Stimulated activated CD4-positive, alpha-beta T cell treated with anti-CD3 and anti-CD28 coated beads, Interleukin-4, amount 100 ng/mL, for 24 hours (primary cell): ENCODE measurements at places on chromosomes 12 and 14.

GRCh38 chr14:34926552-34926951 lies 51.4 kb upstream of the BAZ1A start:
- no peak for DNase-seq

DNA sequence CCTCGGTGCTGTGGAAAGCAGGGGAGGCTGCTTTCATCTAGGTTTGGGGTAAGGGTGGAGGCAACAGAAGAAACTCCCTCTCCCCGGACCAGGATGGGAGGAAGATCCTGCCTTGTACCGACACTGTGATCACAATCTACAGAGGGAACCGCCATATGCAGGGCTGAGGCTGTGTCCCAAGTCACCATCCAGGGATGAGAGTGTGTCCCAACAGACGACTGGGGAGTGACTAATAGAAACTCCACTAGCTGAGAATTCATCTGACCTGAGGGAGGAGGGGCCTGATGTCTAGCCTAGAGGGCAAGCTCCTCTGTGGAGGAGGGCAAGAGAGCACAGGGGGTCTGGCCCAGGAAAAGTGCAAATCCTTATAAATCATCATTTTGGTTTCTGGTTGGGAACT lies 172.4 kb downstream of the CALM1 start:
- DNase-seq: no peak

GRCh38 chr12:132182711-132183365 lies 38.6 kb downstream of the NOC4L start:
- no peak for DNase-seq

DNA sequence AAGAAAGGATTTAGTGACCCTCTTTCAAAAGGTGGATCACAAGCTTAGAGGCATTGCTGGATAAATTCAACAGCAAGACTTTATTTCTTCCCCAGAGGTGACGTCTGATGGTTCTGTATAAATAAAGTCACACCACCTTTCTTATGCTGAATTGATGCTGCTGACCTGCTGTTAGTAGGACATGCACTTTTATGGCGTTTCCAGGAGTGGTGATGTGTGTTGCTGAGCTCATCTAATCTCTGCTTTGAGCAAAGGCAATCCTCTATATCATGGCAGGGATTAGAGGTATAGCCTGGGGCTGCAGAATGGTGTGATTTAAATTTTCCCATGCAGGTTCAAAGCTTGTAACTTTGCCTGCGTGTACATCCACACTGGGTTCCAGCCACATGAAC lies 94.9 kb downstream of the ETV6 start:
- no peak for DNase-seq

GRCh38 chr12:48292040-48292439 lies 58.7 kb downstream of the ZNF641 start:
- DNase-seq: no peak

DNA sequence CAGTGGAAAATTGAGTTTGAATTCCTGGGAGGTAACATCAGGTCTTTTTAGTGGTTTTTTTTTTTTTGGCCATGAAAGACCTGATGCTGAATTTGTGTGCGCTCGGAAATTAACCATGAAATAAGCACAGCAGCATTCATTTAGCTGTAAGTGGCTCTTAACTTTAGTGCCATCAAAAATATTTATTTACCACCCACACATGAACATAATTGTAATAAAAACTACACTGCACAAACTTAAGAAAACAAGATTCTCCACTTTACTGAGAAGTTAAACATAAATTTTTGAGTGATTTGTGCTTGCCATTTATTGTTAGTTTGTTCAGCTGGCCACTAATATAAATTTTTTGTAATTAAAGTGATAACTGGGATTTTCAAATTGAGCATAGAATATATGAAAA lies 2.4 kb downstream of the SLC41A2 start:
- DNase-seq: no peak

GRCh38 chr14:53610947-53611346 lies 345.7 kb downstream of the BMP4 start:
- no peak for DNase-seq

- DNase-seq: no peak
Observed at GRCh38 chr12:91133871-91134270, 22.6 kb upstream of the LUM start.

GRCh38 chr12:131943389-131943788 lies 6.4 kb upstream of the EP400 start:
- no peak for DNase-seq

GRCh38 chr14:78081245-78081644 lies 88.9 kb upstream of the NRXN3 start:
- no peak for DNase-seq

- no peak for DNase-seq
Observed at GRCh38 chr12:26748412-26748740, 84.6 kb downstream of the ITPR2 start.

DNA sequence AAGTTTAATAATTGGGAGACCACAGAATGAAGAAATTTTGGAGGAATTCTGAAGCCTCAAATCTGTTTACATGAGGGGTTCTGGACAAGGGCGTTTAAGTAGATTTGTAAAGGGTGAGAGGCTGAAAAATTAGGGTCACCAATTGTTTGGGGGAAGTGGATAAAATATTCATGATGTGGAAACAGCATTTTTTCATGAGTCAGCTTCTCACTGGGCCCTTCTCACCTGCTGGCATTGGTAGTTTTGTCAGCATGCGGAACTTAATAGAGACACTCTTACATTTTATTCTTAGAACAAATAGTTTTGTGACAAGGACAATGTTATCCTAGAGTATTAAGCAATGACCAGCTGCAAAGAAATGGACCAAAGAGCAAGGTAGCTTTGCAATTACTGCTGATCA lies 634.4 kb downstream of the LRFN5 start:
- DNase-seq: no peak

DNA sequence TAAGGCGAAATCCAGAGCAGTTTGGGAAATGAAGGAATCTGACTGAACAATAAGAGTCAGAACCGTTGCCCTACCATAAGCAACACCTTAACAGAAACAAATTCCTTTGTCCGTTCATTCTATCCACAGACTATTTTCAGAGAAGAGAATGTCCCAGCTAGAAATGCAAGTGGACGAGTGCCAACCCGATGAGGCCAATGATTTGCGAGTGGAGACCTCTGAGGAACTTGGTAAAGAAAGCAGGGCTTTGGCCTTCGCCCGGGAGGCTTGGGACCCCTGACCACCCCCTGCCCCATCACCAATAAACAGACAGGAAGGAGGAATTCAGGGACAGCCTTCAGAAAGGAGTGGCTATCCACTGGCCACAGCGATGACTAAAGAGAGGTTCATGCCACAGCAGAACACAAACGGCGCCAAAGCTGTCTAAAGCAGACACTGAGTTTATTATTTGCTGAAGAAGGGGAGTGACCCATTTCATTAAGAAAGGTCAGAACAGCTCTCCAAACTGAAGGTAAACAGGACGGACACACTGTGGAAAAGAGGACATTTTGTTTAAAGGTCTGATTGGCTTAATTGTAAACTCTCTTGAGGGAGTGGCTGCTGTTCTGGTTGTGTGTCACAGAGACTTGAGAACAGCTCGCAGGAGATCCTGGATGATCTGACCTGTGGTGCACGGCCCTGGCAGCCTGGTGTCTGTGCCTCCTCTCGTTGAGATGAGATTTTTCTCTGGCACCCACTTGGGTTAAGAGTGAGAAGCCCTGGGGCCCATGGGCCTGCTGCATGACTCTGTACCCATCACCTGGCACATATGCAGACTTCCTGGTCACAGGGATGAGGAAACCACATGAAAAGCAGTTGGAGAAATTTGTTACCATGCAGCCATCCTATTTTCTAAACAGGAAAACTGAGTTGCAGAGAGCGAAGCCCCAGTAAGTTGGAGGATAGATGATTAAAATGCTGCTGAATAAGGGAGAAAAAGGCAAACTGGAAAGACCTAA lies 142.0 kb upstream of the PZP start:
- DNase-seq: no peak

- no peak for DNase-seq
Observed at GRCh38 chr14:51879170-51879569, 18.8 kb downstream of the GNG2 start.

DNA sequence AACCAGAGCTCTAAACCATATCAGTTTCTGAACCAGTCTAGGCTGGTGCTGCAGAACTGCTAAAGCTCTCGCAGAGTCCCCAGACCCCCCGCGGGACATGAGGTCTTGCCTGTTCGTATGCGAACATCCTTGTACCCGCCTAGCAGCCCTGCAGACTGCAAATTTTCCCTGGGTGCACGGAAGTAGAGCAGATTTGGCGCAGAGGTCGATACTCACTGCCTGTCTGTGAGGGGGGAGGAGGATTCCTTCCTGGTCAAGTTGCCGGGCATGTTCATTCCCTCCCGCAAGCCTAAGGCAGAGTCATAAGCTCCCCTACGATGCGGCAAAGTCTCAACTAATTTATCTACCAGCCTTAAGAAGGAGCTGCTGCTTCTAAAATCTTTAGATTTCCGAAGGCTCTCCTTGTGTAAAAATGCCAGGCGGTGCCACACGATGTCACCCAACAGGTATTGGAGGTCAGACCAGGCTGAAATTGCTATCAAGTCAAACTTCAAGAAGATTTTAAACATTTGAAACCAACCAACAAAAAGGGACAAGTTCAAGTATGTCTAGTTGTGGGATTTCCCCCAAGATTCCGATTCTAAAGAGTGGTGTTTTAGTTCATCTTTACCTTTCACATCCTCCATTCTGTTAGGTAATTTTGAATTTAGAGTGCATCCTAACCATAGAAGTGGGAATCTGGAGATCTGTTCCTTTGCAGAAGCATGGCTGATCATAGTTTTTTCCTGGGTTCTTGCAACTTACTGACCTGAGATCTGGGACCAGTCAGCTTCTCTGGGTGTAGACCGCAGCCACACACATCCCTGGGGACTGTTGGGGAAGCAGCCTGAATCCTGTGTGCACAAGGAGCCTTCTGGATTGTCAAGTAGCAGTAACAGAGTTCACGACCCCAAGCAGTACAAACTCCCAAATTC lies 1.6 kb upstream of the PAX9 start:
- DNase-seq: no peak

DNA sequence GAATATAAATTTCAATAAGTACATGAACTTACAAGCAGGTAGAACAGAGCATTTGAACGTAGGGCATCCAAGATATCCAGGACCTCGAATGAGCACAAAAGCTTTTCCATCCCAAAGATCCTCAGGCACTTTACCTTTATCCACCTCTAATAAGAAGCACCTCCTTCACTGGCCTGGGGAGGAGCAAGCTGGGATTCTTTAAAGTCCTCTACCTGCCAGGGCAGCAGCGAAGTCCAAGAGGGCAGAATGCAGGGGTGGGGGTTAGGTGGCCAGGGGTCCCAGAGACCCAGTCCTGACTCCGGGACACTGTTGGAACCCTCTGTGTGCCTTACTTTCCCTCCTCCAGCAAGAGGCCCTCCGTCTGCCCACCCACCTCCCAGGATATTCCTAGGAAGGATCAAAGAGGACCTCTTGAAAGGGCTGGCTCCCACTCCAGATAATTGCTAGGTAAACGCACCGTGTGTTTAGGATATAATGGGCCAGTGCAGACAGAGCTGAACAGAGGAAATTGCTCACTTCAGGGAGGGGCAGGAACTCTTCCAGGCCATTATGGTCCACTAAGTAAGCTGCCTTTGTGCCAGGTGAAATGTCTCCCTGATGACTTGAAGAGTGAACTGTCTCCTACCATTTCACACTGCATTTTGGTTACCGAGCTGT lies 68.1 kb downstream of the TTC9 start:
- no peak for DNase-seq

DNA sequence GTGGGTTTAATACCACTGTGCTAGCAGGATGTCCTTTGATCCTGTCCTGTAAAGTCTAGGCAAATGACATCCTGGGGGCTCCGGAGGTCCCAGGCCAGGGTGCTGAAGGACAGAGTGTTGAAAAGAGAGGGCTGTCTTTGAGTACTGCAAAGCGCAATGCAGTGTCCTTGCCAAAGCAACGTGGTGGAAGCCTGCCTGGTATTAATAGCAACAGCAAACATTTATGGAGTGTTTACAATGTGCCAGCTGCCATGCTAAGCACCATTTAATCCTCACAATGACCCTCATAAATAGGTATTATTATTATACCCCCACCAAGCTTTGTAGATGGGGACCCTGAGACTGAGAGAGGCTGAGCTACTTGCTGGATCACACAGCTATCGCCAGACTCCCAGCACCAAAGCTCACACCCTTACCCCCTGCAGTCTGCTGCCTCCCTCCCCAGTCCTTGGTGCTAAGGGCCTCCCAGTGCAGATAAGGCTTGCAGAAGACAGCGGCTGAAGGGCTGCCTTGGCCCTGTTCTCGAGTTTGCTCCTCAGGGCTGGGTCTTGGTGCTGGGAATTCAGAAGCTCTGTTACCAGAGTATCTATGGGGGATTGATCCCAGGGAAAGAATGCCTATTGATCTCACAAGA lies 427.7 kb downstream of the FUT8 start:
- no peak for DNase-seq

- no peak for DNase-seq
Observed at GRCh38 chr12:17016116-17016864, 410.3 kb upstream of the LMO3 start.

GRCh38 chr12:46503637-46504175 lies 131.1 kb upstream of the SLC38A2 start:
- DNase-seq: no peak

GRCh38 chr14:88179716-88180115 lies 143.4 kb downstream of the KCNK10 start:
- no peak for DNase-seq

DNA sequence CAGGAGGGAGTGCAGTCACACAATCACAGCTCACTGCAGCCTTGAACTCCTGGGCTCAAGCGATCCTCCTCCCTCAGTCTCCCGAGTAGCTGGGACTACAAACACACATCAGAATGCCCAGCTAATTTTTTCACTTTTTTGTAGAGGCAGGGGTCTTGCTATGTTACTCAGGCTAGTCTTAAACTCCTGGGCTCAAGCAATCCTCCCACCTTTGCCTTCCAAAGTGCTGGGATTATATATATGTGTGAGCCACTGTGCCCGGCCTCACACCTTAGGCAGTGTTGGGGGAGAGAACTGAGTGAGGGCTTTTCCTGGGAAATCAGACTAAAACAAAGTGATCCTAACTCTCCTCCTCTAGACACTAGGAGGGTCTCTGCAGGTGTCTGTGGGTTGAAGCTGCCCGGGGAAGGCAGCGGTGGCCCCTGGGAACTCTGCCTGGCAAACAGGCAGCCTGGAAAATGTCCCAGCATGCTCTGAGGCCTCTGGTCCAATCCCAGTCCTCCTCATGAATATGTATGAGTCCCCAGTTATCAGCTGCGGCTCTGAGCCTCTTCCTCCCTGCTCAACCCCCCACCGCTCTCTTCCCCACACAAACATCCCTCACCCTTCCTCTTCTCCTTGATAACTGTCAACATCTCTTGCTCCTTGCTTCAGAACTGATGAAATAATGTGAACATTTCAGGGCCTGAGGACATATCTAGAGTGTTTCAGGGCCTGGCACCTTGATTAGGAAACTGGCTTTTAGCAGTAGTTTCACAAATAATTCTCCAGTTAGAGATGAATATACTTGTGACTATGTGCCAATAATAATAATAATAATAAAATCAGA lies 7.9 kb upstream of the NAA25 start:
- DNase-seq: no peak

GRCh38 chr12:27619308-27619707 lies 76.9 kb upstream of the REP15 start:
- DNase-seq: peak; percentile 9

DNA sequence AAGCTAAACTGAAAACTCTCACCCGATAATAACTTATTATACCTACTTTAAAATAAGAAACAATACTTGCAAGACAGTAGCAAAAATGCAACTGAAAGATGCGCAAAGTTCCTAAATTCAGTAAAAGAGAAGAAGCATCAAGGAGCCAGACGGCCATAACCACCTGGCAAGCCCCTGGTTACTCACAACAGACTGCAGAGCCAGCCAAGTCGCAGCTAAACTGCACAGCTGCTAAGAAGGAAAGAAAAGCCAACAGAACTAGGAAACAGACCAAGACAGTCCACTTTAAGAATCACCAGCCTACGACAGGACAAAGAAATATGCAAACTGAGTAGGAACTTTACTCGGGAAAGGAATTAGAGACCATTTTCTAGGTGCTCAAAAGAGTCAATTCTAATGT lies 127.9 kb downstream of the TMTC1 start:
- no peak for DNase-seq
